SK-N-SH (cell line): ENCODE measurements at places on chromosomes 5 and 9. TPM values are rescaled to one million over a fixed set of nuclear protein-coding genes. Genes with fewer than 3 reads are reported as not detected.

PCDHA12 gene
- polyA plus RNA-seq: 0.54 and 0.70 TPM in 2 replicates

PCDHGA7 gene
- 3.4 and 7.8 TPM in 2 replicates for polyA plus RNA-seq

GPRIN1 gene
- polyA plus RNA-seq: 5.9 and 6.6 TPM in 2 replicates

DNA sequence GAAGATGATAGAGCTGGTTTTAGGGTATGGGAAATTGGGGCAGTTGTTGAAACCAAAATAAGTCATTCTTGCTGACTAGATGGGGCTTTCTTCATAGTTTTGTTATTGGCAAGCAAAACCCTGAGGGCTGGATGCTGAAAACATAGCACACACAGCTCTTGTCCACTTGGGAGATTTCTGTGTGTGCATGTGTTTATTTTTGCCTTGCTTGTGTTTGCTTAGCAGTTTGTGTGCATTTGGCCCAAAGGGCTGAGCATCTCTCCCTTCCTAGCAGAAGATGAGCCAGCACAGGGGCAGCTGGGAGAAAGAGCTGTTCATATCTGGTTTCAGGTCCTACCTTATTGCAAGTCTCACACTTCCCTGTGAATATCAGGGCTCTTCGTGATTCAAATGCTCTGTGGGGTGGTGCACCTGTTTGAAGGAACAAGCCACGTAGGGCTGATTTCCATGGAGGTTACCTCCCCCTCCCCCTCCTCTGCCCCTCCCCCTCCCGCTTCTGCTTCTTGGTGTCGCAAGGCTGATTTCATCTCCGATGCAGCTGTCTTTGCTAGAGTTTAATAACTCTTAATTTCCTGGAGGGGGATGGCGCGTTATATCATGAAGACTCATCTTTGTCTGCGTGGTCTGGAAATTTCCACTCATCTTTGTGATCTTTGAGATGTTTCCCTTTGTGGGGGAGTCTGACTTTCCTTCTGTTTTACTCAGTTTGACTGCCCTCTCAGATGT is 296.5 kb downstream of the ARHGAP26 start:
- H3K4me1 ChIP-seq: peaks cover 20% of the 10 kb centered on the region; the same call in 1 of the 2 replicates
- H3K27me3 ChIP-seq: no peaks in the 10 kb centered on the region
- no peak overlapping the region for H3K27ac ChIP-seq

DNA sequence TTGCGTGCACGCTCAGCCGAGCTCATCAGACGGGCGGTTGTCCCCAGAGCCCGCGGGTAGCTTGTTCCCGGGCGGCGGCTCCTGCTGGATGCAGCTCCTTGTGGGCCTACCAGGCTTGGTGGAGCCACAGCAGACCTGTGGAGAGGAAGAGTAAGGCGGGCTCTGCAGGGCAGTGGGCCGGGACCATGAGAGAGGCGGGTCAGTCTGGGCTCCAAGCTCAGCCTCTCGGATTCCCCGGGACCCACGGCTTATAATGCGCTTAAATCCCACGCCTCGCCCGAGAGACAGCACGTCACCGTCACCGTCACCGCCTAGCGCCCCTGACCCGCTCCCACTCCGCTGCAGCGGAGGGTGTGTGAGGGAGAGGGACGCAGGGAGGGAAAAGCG is 1.9 kb upstream of the ANKRD18A start:
- H3K4me1 ChIP-seq: no peaks in the 10 kb centered on the region; the same call in 1 of the 2 replicates
- DNase-seq: peak; percentile 64
- H3K27me3 ChIP-seq: peaks cover 36% of the 10 kb centered on the region

SLCO4C1 gene
- 0.02 TPM in 1 of 2 replicates, not detected in the other for polyA plus RNA-seq

DNA sequence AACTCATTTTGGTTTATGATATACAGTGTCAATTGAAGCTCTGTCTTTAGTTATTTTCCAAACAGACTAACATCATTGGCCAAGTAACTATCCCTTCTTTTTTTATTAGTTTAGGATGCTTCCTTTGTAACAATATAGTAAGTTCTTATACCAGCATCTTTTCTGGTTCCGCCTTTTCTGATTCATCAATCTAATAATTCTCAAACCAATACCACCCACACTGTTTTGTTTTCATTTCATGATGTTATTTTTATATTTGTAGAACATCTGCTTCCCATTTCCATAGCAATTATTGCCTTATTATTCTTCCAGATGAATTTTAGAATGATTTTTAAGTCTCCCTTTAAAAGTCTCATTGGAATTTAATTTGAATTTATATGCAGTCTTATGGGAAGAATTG is 218.1 kb downstream of the RFK start:
- no peaks in the 10 kb centered on the region for H3K4me1 ChIP-seq
- H3K4me3 ChIP-seq: no peak overlapping the region
- H3K27me3 ChIP-seq: peaks cover 6% of the 10 kb centered on the region; the same call in 1 of the 2 replicates
- DNase-seq: no peak
- no peak overlapping the region for H3K27ac ChIP-seq

RNF183 gene
- polyA plus RNA-seq: not detected in 2 replicates

GPR151 gene
- not detected in 2 replicates for polyA plus RNA-seq

LCN6 gene
- not detected in 2 replicates for polyA plus RNA-seq

SLC28A3 gene
- 0.23 and 0.45 TPM in 2 replicates for polyA plus RNA-seq

GRCh38 chr5:140569197-140569596 is 4.6 kb downstream of the SLC35A4 start:
- H3K27me3 ChIP-seq: no peaks in the 10 kb centered on the region
- no peak for DNase-seq
- H3K4me3 ChIP-seq: no peak overlapping the region
- no peak overlapping the region for H3K27ac ChIP-seq
- peaks cover 25% of the 10 kb centered on the region; the same call in 1 of the 2 replicates for H3K36me3 ChIP-seq

SHOC1 gene
- not detected in 2 replicates for polyA plus RNA-seq

DNA sequence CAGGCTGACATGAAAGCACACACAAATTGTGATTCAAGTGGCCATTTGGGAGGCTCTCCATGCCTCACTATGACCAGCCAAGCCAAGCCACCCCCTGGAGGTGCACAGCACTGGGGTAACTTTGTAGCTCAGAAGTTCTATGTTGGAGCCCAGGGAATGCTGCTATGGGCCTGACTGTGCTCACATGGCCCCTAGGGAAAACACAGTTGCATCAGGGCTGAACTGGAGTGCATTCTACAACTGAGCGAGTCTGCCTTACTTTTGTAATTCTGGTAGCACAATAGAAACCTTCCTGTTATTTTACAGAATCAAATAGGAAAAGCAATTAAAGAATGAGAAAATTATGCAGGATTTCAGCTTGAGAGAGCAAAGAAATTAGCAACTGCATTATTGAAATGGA is 455.5 kb upstream of the TRPC7 start:
- H3K4me3 ChIP-seq: no peak overlapping the region
- no peaks in the 10 kb centered on the region for H3K27me3 ChIP-seq
- H3K4me1 ChIP-seq: no peaks in the 10 kb centered on the region
- no peak for DNase-seq

ROPN1L gene
- polyA plus RNA-seq: 0.31 and 0.58 TPM in 2 replicates

GRCh38 chr9:12697719-12698118 is 4.5 kb downstream of the TYRP1 start:
- H3K27me3 ChIP-seq: no peaks in the 10 kb centered on the region
- H3K4me1 ChIP-seq: no peaks in the 10 kb centered on the region
- no peak for DNase-seq
- H3K4me3 ChIP-seq: no peak overlapping the region

C9 gene
- polyA plus RNA-seq: not detected in 2 replicates

COL15A1 gene
- polyA plus RNA-seq: 0.76 and 0.84 TPM in 2 replicates

SPINK5 gene
- not detected in 2 replicates for polyA plus RNA-seq

GRCh38 chr9:93124793-93125192 is 9.3 kb downstream of the NINJ1 start:
- H3K27me3 ChIP-seq: no peaks in the 10 kb centered on the region
- H3K4me3 ChIP-seq: no peak overlapping the region
- no peak overlapping the region for H3K27ac ChIP-seq
- H3K4me1 ChIP-seq: no peaks in the 10 kb centered on the region
- no peaks in the 10 kb centered on the region for H3K36me3 ChIP-seq
- DNase-seq: no peak
